Activated T-helper 2 cell treated with anti-CD3 and anti-CD28 coated beads, Interferon-gamma antibody, Interleukin-2, Interleukin-4, amounts not matched to agents 10 μg/mL and 5 μg/mL and 100 μg/mL, durations not matched to agents 14 hours and 24 hours and 36 hours (primary cell): ENCODE measurements at places on chromosomes 16 and 17.
A peak's percentile ranks its signal among the peaks of the same experiment; 100 is the strongest.

- H3K27me3 ChIP-seq = no peaks in the 10 kb centered on the region
- H3K36me3 ChIP-seq = peaks cover 56% of the 10 kb centered on the region
- peaks cover 8% of the 10 kb centered on the region for H3K4me1 ChIP-seq
- H3K4me3 ChIP-seq = no peak overlapping the region
These were observed 14.9 kb downstream of the WDR45B start for GRCh38 chr17:82633343-82633742.

GRCh38 chr16:82043680-82044584 lies 8.9 kb downstream of the HSD17B2 start:
- no peak overlapping the region for H3K27ac ChIP-seq
- DNase-seq = no peak
- H3K4me1 ChIP-seq = no peaks in the 10 kb centered on the region
- H3K4me3 ChIP-seq = no peak overlapping the region
- H3K36me3 ChIP-seq = no peaks in the 10 kb centered on the region
- H3K27me3 ChIP-seq = peaks cover 10% of the 10 kb centered on the region

DNA sequence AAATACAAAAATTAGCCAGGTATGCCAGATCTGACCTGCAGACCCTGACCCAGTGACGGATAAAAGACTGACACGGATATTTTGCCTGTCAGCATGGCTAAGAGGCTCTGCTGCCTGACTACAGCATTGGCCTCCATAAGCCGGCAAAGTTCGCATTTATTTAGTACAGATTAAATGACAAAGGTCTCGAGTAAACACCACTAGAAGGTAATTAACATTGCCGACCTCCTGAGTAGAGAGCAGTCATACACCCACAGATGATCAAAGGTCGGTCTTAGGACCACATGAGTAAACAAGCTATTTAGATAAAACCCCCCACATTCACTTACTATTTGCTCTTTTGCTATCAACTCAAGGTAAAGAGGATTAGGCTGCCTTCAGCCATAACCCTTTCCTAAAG lies 55.7 kb downstream of the KNOP1 start:
- H3K4me1 ChIP-seq = peaks cover 8% of the 10 kb centered on the region
- no peak overlapping the region for H3K27ac ChIP-seq

DNA sequence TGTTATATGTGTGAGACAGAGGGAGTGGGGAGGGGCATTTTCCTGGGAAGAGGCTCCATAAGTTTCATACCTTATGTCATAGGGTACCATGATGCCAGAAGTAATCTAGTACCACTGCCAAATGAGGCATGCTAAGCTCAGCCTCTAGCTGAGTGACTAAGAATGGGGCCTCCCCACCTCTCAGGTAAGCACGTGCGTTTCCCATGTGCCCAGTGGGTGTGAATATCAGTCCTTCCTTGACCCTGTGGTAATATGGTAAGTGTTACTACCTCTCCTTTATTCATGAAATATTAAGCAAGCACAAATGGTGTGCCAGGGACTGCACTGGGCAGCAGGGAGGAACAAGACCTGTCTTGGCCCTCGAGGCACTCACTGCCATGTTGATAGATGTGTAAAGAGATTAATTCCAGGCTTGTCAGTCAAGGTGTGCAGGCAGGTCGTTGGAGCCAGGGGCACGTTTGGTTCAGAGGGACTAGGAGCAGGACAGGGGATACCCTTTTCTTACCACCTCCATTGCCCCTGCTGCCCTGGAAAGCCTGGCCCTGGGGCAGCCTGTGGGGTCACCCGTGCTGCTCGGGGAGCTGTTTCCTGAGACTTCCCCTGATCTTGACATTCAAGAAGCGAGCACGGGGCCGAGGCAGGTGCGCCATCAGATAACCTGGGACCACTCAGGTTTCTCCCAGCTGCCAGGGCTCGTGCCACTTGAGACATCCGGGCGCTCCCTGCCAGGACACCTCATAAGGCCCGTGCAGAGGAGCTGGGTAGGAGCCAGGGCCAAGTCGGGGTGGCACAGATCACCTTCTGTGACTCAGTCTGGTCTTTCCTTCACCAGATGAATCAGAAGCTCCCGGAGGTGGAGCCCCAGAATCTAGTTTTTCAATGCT lies 8.8 kb downstream of the RSAD1 start:
- H3K4me1 ChIP-seq = peaks cover 4% of the 10 kb centered on the region
- no peak overlapping the region for H3K4me3 ChIP-seq
- H3K27me3 ChIP-seq = no peaks in the 10 kb centered on the region
- no peak overlapping the region for H3K27ac ChIP-seq
- peaks cover 29% of the 10 kb centered on the region for H3K36me3 ChIP-seq

DNA sequence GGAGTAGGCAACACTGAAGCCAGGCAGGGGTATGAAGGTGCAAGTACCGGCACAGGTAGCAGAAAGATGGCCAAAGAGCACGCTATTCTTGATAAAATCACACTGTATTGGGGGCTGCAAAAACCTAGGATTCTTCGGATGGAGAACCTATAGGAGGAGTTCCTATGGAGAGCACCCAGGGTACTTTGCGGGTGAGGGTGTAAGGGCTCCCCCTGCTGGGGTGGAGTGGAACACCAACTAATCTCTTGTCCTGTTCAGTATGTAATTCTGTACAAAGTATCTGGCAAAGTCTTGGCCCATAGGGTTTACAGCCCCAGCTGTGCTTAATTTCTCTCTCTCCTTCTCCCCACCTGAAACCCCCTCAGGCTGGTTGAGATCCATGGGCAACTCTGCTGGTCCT lies 393.1 kb upstream of the ASIC2 start:
- no peak overlapping the region for H3K27ac ChIP-seq
- no peak overlapping the region for H3K4me3 ChIP-seq
- no peak for DNase-seq
- H3K4me1 ChIP-seq = no peaks in the 10 kb centered on the region
- H3K27me3 ChIP-seq = no peaks in the 10 kb centered on the region

- H3K27me3 ChIP-seq = no peaks in the 10 kb centered on the region
- no peak overlapping the region for H3K4me3 ChIP-seq
- no peaks in the 10 kb centered on the region for H3K36me3 ChIP-seq
These were observed 10.4 kb downstream of the ABR start for GRCh38 chr17:1169221-1169928.

DNA sequence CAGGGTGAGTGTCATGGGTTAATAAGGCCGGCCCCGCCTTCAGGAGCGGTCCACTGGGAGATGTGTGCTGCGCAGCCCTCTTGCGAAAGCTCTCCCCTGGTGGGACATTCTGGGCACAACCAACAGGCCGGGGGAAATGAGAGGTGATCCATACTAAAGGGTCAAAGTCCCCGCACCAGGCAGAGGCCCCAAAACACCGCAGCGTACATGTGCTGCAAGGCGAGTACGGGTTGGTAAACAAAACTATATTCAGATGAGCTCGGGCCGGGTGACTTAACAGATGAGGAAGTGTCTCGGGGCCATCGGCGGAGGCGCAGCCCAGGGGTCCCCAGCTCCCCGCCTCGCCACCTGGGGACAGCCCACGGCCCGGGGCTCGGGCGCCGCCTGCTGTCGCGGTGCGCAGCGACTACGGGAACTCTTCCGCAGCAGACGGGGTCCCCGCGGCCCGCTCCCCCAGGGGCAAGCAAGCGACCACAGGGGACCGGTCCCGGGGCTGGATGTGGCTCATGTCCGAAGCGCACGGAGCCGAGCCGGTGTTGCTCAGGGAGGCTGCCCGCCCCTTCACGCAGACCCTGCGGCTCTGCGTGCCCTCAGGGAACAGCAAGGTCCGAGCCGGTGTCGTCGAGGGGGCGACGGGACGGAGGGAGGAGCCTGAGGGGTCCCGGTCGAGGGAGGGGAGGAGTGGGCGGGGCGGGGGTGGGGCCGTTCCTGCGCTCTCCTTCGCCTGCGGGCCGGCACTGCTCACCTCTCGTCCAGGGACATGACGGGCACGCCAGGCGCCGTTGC lies at the start of gene RAB37:
TSS of gene RAB37 (plus strand) at position 744 of the 786 bp plus-strand sequence. CDS start at position 761, 17 bp downstream.
- peaks cover 41% of the 10 kb centered on the region for H3K4me1 ChIP-seq
- DNase-seq = peak; percentile 35
- peaks cover 9% of the 10 kb centered on the region for H3K27me3 ChIP-seq
- H3K36me3 ChIP-seq = no peaks in the 10 kb centered on the region
- peak within 1 kb of the TSS; percentile 87 for H3K27ac ChIP-seq
- peak within 1 kb of the TSS; percentile 84 for H3K4me3 ChIP-seq

GRCh38 chr17:6098050-6098822 lies 28.1 kb downstream of the WSCD1 start:
- no peaks in the 10 kb centered on the region for H3K27me3 ChIP-seq
- no peaks in the 10 kb centered on the region for H3K36me3 ChIP-seq
- no peak overlapping the region for H3K27ac ChIP-seq

GRCh38 chr17:76887802-76888201 lies 19.6 kb downstream of the MGAT5B start:
- H3K4me3 ChIP-seq = no peak overlapping the region
- no peaks in the 10 kb centered on the region for H3K36me3 ChIP-seq
- H3K4me1 ChIP-seq = no peaks in the 10 kb centered on the region
- DNase-seq = no peak

DNA sequence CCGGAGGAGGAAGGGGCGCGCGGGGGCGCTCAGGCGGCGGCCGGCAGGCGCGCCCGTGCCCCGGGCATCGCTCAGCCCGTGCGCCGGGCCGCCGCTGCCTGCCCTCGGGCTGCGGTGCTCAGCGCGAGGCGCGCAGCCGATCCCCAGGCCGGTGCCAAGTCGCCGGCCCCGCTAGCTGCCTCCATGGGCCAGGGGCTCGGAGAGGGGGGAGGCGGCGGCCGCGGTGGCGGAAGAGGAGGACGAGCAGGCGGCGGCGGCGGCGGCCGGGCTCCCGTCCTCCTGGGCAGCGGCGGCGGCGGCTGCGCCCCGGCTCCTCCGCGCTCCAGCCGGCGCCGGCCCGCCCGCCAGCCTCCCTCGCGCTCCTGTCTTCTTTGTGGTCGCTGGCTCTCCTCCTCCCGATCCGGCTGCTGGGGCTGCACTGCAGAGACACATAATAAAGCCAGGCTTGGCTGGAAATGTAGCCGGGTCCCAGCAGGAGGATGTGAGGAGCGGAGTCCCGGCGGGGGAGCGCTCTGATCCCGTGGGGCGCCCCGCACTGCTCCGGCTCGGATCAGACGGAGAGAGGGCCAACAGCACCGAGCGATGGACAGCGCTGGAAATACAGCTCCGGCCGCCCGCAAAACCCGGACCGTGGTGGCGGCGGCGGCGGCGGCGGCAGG lies 889 bp upstream of the ZNF423 start:
- H3K36me3 ChIP-seq = no peaks in the 10 kb centered on the region
- H3K4me3 ChIP-seq = peak overlapping the region; percentile 61
- peaks cover 5% of the 10 kb centered on the region for H3K4me1 ChIP-seq
- no peak overlapping the region for H3K27ac ChIP-seq

GRCh38 chr16:78490847-78491246 lies 391.4 kb downstream of the WWOX start:
- H3K27me3 ChIP-seq = no peaks in the 10 kb centered on the region
- H3K4me3 ChIP-seq = no peak overlapping the region
- no peak overlapping the region for H3K27ac ChIP-seq
- no peak for DNase-seq
- no peaks in the 10 kb centered on the region for H3K4me1 ChIP-seq

- no peak overlapping the region for H3K4me3 ChIP-seq
- H3K27ac ChIP-seq = no peak overlapping the region
- no peak for DNase-seq
- peaks cover 10% of the 10 kb centered on the region for H3K27me3 ChIP-seq
- no peaks in the 10 kb centered on the region for H3K36me3 ChIP-seq
These were observed 23.9 kb downstream of the CACNG3 start for GRCh38 chr16:24279982-24280515.

DNA sequence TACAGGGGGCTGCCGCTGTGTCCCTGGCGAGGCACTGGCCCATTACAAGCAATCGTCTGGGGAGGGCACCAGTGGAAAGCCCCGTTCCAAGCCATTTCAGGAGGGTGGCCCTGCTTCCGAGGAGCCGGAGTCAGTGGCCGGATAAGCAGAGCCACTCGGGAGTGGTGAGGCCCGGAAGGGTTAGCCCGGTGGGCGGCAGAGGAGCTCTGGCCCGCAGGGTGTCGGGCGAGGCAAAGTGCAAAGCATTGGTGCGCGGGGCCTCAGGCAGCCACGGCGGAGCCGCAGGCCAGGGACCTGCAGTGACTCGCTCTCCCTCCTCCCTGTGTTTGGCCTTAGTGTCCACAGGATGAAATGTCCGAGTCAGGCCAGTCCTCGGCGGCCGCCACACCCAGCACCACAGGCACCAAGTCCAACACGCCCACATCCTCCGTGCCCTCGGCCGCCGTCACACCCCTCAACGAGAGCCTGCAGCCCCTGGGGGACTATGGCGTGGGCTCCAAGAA lies 24.6 kb downstream of the NME3 start:
- H3K36me3 ChIP-seq = peaks cover 17% of the 10 kb centered on the region
- H3K4me3 ChIP-seq = no peak overlapping the region
- no peaks in the 10 kb centered on the region for H3K4me1 ChIP-seq
- H3K27me3 ChIP-seq = no peaks in the 10 kb centered on the region
- H3K27ac ChIP-seq = no peak overlapping the region

DNA sequence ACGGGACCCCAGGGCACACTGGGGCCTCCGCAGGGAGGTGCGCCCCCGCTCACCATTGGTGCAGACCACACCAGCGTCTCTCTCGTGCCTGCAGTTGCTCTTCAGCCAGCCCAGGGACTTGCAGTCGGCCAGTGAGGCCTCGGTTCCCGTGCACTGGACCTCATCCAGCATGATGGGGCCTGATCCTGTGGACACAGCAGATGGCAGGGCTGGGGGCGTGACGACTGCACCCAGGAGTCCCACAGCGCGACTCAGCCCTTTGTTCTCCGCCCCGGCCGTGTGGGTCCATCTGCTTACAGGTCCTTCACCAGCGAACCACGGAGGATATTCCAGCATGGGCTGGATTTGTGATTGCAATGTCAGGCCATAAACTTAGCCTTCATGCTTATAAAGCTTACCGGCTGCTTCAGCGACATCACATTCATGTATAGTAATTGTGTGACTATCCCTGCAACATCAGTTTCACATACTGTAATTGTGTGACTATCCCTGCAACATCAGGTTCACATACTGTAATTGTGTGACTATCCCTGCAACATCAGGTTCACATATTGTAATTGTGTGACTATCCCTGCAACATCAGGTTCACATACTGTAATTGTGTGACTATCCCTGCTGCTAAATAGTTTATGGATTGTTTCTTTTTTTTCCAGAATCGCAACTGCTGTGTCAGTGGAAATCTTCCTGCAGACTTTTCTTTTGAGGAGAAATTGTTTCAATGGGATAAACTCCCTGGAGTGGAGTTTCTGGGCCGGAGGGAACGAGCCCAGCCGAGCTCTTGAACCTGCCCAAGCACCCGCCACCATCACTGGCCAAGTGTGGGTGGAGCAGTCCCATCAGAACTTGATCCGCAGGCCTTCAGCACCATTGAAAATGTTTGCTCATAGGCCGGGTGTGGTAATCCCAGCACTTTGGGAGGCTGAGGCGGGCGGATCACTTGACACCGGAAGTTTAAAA lies 4.8 kb downstream of the LGALS3BP start:
- peaks cover 12% of the 10 kb centered on the region for H3K36me3 ChIP-seq
- no peak overlapping the region for H3K4me3 ChIP-seq
- DNase-seq = no peak
- no peaks in the 10 kb centered on the region for H3K27me3 ChIP-seq
- H3K4me1 ChIP-seq = peaks cover 10% of the 10 kb centered on the region

- H3K4me1 ChIP-seq = peaks cover 12% of the 10 kb centered on the region
- H3K36me3 ChIP-seq = no peaks in the 10 kb centered on the region
- H3K27ac ChIP-seq = no peak overlapping the region
- no peak for DNase-seq
- H3K4me3 ChIP-seq = no peak overlapping the region
- peaks cover 91% of the 10 kb centered on the region for H3K27me3 ChIP-seq
These were observed 16.1 kb upstream of the HOXB9 start for GRCh38 chr17:48642059-48642842.

GRCh38 chr16:14399378-14400284 lies 230.4 kb downstream of the PARN start:
- H3K27me3 ChIP-seq = no peaks in the 10 kb centered on the region
- H3K4me1 ChIP-seq = no peaks in the 10 kb centered on the region
- H3K36me3 ChIP-seq = no peaks in the 10 kb centered on the region
